ENCODE measurements at places on chromosomes 5 and 9.

GRCh38 chr5:157487358-157487757 is 27.3 kb downstream of the NIPAL4 start:
- DNase-seq: no peak

DNA sequence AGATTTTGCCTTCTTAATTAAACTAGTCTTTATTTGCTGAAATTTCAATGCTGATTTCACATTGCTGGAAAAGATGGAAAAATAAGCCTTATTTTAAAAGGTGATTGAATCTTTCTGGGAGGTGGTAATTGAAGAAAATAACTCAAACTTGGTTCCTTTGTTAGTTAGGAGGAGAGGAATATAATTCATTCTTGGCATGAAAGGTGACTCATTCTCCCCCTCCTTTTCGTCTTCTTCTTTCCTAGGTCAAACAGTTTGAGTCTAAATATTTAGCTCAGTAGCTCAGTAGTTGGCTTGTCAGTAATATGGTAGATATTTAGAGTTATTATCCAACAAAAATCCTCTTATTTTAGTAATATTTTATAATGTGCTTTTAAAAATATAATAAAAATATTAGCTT is 353.9 kb upstream of the MEF2C start:
- DNase-seq: no peak

GRCh38 chr9:137784046-137784445 is 93.5 kb upstream of the CACNA1B start:
- no peak for DNase-seq

- DNase-seq: no peak
These were observed 442.5 kb downstream of the SPATA31D1 start for GRCh38 chr9:82431121-82431520.

DNA sequence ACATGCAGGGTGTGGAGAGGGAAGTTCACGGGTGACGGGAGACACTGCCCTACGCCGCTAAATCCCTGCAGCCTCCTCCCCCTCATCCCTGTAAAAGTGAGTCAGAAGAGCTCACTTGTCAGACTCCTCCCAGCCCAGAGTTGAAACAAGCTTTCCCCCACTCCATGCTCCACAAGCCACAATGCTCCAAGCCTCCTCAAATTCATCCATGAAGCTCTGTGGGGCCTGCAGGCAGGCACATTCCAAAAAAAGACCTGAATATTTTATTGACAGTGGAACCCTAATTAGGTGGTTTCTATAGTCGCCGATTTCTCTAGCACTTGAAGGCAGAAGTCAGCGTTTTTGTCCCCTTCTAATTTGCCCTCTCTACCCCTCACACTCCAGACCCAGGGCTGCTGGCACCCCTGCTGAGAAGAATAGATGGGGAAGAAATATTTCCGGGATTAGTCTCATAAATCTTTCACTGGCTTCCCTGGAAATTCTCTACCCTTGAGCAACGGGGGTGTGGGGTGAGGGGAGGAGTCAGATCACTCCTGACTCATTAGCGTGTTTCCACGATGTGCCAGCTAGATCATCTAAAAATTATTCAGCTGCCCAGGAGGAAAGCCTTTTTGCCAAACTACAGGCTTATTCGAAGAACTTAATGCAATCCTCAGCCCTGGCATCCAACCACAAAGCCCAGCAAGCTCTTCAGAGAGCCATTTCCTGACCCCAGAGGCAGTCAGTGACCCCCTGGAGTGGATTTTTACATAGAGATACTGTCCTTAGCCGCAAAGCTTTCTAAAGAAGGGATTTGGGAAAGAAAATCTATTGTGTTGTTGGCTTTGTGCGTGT is 97.1 kb downstream of the ENC1 start:
- DNase-seq: peak; percentile 42

Data from NCI-H524 (cell line).